ENCODE measurements at places on chromosomes 4 and X.

DNA sequence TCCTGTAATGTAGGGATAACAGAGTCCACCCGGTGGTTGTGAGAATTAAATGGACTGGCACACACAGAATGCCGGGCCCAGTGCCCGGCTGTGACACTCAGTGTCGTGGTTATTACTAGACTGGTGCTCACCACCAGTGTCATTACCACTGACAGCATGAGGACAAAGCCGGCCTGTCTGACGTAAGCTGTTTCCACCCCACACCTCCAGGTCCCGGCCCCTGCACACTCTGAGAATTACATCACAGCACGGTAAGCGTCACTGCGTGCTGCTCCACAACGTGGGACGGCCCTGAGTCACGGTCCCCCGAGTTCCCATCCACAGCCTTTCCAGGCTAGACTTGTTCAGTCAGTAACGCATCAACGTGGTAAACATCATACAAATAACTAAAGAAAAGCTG lies 22.9 kb downstream of the FAT1 start:
- peak; percentile 92 for DNase-seq

DNA sequence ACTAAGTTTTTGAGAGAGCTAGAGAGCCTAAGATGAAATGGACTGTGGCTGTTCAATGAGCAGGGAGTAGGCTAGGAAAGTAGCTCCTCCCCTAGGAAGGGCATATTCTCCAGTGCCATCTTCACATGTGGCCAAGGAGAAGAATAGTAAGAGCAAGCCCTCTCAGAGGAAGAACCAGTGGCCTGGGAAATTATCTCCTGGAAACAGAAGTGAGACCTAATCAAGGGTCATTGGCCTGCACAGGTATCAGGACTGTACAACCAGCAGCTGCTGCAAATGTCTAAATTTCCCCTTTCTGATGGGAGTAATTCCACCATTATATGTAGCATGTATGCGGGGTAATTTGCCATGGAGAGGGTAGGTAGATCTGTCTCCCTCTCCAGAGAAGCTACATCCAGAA lies 334.8 kb upstream of the RASGEF1B start:
- no peak for DNase-seq

- no peak for DNase-seq
Observed at GRCh38 chrX:72540318-72540717, 32.3 kb downstream of the HDAC8 start.

DNA sequence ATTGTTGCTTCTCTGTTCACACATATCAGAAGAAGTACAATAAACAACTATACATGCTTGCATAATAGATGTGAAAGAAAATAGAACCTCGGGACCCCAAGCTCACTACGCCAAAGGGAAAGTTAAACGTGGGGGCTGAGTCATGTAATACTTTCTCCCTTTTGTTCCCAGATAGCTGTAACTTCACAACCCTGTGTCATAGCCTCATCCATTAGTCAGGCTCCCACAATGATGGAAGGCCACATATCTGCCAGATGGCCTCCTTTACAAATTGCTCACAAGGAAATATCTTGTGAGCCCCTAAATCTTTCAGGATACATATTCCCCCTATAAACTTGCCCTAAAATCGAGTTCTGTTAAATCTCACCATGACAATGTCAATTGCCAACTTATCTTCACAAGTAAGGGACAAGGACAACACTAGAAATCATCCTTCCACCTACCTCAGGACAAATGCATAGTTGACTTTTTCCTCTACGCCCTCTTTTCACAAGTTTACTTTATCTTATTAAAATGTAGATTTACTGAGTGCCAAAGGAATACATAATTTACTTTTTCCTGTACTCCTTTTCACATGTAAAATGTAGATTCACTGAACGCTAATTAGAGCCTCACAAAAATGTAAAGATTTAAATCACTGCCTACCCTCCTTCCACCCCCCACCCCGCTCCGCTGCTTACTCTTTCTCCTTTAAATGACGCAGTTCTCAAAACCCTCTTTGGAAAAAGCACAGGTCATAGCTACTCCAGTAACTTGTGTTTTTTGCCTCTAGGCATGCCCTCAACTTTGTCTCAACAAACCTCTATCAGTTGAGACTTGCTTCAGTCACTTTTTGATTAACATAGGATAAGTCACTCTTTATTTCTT lies 477.1 kb downstream of the DTHD1 start:
- DNase-seq = no peak

- no peak for DNase-seq
Observed at GRCh38 chr4:152998861-152999260, 62.7 kb downstream of the FHDC1 start.

DNA sequence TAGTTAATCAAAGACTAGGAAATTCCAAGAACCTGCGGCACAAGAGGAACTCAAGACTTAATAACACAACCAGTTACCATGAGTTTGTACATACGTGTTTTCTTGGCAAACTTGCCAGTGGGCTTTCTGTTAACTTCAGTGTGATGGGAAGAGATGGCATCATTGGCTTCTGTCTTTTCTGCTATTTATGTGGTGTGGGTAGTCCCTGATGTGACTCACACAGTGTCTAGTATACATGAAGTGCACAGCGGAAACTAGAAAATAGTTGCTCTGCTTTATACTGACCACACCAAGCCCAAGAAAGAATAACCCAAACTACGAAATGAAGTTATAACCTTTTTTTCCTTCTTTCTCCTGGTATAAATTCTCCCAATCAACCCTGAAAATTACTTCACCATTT lies 24.5 kb downstream of the DAPP1 start:
- DNase-seq = no peak

GRCh38 chr4:98712607-98713006 lies 54.2 kb upstream of the TSPAN5 start:
- DNase-seq = no peak

DNA sequence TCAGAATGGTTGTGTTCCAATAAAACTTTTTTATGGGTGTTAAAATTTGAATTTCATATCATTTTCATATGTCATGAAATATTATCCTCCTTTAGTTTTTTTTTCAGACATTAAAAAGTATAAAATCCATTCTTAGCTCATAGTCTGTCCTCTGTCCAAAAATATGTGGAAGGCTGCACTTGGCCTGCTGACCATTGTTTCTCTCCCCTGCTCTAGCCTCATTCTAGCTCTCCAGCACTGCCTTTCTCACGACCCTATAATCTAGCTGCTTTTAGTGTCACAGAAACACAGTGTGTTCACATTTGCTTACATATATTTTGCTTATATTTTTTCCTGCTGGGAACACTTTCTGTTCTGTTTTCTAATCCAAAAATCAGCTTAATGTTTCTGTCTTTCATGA lies 165.0 kb upstream of the ANK2 start:
- no peak for DNase-seq

DNA sequence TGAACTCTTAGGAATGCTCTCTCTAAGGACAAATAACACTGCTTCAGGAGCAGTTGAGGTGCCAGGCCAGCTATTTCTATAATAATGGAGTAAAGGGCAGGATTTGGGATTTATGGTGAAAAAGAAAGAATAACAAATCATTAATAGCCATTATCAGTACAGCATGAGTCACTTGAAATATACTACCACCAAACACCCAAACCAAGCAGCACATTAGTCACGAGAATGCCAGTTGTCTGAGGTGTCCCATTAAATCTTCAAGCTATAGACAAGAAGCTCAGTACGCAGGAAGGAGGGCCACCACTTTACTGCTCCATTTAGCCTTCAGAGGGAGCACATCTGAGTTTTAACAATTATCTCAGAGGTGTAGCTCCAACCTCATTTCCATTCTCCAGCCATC lies 106.8 kb upstream of the MAGEA10 start:
- no peak for DNase-seq

DNA sequence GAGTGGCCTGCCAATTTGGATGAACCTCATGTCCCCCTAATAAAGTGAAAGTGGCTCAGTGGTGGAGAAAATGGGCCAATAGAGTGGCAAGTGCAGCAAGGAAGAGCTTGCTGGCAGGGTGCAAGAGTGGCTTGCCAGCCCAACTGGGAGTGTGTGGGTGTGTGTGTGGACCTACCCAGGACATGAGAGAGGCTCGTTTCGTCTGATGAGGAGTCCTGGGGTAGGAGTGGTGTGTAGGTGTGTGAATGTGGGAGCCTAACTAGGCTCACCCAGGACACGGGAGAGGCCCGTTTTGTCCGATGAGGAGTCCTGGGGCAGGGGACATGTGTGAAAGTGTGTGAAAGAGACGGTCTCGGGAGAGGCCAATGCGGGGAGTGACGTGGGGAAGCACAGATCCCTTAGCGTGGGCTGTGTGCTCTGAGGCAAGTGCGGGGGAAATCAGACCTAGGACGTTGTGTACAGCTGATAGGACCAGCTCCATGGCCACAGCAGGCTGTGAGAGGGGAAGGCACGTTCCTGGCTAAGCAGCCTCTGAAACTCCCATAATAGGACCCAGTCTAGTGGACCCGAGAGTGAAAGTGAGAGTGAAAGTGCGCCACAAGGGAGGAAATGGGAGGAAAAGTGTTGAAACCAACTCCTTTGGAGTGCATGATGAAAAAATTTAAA lies 5.3 kb downstream of the GAGE10 start:
- DNase-seq = no peak

GRCh38 chrX:71619193-71619592 lies 882 bp upstream of the CXCR3 start:
- no peak for DNase-seq

DNA sequence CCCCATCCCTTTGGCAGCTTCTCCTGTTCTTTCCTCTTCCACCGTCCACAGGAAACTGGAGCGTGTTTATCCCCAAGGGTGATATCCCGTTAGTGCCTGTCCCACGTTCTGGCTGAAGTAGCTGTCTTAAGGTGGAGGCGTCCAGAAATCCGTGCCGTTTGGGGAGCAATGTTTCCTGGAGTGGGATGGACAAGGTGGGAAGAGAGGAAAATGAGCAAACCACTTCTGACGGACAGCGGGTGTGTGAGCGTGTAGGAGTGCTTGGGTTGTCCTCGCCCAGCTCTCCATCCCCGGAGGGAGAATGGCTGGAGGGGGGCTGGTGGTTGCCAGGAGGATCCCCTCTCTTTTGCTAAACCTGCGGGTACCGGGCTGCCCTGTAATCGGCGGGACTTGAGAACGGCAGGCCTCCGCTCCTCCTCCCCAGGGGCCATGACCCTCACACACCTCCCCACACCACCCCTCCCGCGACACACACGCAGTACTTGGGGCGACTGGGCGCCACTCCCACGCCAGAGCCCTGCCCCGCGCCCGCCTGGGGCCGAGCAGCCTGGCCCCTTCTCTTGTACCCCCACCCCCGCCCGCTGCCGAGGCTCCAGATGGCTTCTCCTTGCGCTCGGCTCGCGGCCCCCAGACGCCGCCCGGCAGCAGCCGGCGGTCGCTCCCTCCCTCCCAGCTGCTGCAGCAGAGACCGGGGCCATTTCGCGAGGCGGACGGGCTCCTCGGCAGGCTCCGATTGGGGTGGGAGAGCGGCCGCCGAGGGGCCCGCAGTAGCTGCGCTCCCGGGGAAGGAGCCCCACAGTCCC lies 13.9 kb upstream of the PRDM8 start:
- peak; percentile 79 for DNase-seq

DNA sequence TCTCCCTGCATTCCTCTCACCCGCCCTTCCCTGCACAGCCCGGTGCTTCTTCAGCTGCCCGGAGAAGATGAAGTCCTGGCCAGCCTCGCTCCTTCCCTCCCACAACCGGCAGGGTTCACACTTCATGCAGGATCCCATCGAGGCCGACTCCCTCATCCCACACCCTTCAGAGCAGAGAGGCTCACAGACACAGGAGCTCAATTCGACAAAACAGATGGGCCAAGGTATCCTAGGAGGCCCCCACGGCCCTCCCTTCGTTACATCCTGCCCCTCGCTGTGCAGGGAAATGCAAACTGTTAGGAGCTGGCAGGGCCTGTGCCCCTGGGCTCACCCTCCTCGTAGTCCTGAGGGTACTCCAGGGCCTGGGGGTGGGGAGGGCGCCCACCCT lies 238.1 kb downstream of the DHRSX start:
- peak; percentile 36 for DNase-seq

DNA sequence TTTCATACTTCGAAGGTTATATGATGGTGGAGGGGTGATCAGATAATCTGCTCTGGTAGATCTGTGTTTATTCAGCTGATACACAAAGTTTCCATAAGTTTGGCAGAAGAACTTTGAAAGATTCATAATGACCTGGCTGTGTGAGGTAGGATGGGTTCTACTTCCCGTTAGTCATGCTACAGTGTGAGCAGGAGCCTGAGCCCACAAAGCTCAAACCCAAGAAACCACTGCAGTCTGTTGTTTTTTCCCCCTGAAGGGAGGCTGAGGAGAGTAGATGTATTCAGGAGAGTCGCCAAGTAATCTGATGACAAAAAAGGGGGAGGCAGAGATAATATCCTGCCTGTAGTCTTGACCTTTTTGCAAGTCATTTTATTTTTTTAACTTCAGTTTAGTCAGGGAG lies 52.8 kb upstream of the PPP3CA start:
- DNase-seq = no peak

GRCh38 chr4:104592183-104592582 lies 97.5 kb upstream of the CXXC4 start:
- DNase-seq = no peak

- DNase-seq = no peak
Observed at GRCh38 chrX:9062641-9063040, 28.7 kb upstream of the FAM9B start.

Measured in posterior vena cava (tissue), 2 donors.